ENCODE measurements at places on chromosomes 2 and 18. TPM values are rescaled to one million over a fixed set of nuclear protein-coding genes. Genes with fewer than 3 reads are reported as not detected.

Gene CD8B2
- 2.4 TPM for total RNA-seq

Gene MC4R
- not detected for total RNA-seq

DNA sequence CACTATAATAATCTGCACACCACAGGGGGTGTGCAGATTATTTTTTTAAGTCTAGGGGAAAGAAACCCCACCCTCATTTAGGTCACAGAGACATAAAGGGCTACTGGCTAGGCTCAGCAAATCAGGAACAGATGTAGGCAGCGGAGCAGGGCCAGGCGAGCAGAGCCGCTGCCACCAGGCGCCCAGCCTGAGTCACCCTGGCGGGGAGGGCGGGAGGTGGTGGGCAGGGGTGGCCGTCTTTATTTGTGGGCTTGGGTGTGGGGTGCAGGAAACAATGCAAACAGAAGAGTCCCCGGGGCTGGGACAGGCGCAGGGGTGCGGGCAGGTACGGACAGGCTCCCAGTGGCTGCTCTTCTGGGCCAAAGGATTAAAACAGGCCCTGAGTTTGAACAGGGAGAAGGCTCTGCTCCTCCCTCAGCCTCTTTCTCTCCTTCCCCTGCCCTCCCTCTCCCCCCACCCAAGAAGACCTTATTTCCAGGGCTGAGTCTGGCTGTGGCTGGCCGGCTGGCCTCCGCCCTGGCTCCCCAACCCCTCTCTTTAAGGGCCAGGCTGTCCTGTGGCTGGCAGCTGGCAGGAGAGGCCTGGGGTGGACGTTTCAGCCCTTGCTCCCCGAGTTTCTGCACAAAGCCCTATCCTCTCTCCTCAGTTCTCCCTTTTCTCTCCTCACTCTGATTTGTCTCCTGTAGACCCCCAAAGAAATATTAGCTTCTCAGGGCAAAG lies 142.9 kb upstream of the SMAD2 start:
- H3K27me3 ChIP-seq: no peaks in the 10 kb centered on the region
- no peak for DNase-seq
- H3K36me3 ChIP-seq: no peaks in the 10 kb centered on the region
- no peak overlapping the region for H3K4me3 ChIP-seq
- H3K27ac ChIP-seq: no peak overlapping the region
- no peaks in the 10 kb centered on the region for H3K4me1 ChIP-seq

- H3K27ac ChIP-seq: no peak overlapping the region
- no peak overlapping the region for H3K4me3 ChIP-seq
- H3K4me1 ChIP-seq: no peaks in the 10 kb centered on the region
Observed at GRCh38 chr2:222959358-222959757, 92.6 kb upstream of the KCNE4 start.

GRCh38 chr2:191910518-191910917 lies 63.6 kb upstream of the CAVIN2 start:
- no peaks in the 10 kb centered on the region for H3K36me3 ChIP-seq
- no peaks in the 10 kb centered on the region for H3K4me1 ChIP-seq
- H3K27me3 ChIP-seq: no peaks in the 10 kb centered on the region
- no peak overlapping the region for H3K27ac ChIP-seq
- no peak for DNase-seq
- H3K4me3 ChIP-seq: no peak overlapping the region
